A673 (cell line): ENCODE measurements at places on chromosomes 6 and 20. TPM values are rescaled to one million over a fixed set of nuclear protein-coding genes. Genes with fewer than 3 reads are reported as not detected.

DNA sequence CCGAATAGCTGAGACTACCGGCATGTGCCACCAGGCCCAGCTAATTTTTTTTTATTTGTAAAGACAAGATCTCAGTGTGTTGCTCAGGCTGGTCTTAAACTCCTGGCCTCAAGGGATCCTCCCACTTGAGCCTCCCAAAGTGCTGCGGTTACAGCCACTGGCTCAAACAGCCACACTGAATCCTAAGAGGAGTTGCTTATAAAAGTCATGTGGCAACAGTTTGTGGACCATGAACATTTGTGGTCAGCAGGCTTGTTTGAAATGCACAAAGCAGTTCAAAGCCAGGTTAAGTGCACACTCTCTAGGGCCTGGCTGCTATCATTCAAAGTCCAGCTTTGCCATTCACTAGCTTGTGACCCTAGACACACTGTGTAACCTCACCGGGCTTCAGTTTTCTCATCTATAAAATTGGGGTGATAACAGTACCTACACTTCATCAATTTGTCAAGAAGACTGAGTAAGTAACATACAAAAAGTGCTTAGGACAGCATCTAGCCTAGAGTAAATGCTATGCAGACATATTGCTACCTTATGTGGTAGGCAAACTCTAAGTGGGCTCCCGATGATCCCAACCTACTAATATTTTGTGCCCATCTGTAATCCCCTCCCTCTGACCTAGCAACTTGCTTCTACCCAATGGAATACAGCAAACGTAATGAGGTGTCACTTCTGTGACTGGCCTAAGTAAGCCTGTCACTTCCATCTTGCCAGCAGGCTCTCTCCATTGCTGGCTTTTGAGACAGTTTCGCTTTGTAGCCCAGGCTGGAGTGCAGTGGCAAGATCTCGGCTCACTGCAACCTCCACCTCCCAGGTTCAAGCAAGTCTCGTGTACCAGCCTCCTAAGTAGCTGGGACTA, 122.9 kb downstream of the ZMYND8 start:
- DNase-seq: no peak

DNA sequence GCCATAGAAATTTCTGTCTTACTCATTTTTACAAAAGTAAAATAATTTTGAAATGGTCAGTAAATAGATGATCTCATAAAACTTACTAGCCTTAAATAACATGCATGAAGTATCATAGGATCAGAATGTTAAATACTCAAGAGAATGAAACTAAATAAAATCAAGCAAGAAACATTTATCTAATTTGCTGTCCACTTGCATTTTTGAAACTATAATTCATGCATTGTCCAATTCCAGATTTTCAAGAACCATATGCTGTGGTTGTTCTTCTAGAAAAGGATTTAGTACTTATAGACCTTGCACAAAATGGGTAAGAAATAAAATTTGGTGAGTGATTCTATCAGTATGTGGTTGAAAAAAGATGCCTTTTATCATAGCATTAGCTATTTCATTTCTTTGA, 107.0 kb downstream of the STXBP5 start:
- DNase-seq: no peak

- no peak for DNase-seq
Measured at GRCh38 chr6:35176301-35177024, 35.3 kb upstream of the TCP11 start.

- no peak for DNase-seq
Measured at GRCh38 chr20:59920944-59921343, 12.5 kb downstream of the SYCP2 start.

DNA sequence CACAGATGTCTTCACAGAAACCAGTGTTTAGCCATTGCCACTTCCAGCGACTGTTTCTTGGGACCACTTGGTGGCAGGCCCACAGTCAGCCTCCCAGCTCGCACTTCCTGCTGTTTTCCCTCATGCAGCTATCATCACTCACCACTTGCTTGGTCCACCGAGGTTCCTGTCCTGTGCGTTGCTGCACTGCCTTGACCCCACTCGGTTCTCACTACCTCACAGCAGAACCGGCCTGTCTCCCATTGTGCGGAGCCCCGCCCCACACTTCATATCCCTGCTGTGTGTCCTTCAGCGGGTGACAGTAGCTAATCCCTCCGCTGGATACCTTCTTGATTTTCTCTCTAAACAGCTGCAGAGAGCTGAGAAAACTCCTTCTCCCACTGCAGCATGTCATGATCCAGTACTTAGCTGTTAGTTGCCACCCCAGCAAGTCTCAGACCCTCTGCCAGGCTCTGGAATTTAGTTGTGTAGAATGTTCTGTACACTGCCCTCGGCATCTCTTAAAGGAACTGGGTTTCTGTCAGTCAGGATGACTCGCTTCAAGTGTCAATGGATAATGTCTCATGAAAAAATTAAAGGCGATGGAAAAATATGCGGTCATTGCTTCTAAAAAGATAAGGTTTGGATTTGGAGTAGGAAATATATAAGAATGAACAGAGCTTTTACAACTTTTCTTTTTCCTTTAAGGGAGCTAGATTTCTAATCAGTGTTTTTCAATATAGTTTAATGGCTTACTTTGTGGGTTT, 208.0 kb downstream of the FARS2 start:
- peak; percentile 52 for DNase-seq

DNA sequence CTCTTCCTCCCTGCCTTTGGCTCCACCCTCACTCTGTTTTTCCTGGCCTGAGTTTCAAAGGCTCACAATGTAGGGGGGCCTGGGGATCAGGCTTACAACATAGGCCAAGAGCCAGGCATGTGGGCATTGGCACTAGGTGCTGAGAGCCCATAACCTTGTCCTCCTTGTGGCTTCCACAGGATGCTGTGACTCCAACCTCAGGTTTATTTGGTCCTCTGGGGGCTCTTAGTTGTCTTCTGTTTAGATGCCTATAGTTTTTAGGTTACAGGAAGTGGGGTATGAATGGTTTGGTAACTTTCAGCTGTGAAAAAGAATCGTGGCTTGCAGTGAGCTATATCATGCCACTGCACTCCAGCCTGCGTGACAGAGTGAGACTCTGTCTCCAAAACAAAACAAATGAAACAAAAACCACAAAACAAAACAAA, 25.6 kb downstream of the MMP24 start:
- no peak for DNase-seq

DNA sequence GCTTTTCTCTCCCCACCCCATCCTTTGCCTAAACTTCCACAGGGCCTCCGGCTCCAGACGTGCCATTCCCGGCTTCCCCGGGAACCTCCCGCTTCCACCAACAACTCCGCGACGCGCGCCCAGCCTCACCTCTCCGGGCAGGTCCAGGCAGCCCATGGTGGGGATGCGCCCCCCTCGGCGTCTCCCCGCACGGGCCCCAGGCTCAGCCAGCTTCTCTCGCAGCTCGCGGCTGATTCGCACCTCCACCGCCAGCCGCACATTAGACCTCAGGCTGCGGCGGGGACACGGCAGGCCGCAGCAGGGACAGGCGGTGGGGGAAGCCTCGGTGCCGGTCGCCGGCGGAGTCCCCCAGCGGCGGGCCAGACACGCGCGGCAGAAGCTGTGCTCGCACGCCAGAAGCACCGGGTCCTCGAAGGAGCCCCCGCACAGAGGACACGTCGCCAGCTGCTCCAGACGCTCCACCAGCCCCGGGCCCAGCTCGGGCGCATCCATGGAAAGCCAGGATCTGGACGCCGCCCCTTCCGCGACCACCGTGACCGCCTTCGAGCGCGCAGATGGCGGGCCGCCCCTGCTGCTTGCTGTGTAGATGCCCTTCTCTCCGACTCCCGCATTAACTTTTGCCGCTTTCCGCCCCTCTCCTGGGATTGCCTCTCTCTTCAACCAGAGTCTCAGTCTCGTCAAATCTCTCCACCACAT, at the start of gene RNF39:
RNF39 (minus strand) TSS at position 676 of the 696 bp plus-strand sequence; CDS start at position 492, 184 bp downstream.
- no peak for DNase-seq

- DNase-seq: no peak
Measured at GRCh38 chr6:136959471-136959891, 37.4 kb downstream of the SLC35D3 start.

DNA sequence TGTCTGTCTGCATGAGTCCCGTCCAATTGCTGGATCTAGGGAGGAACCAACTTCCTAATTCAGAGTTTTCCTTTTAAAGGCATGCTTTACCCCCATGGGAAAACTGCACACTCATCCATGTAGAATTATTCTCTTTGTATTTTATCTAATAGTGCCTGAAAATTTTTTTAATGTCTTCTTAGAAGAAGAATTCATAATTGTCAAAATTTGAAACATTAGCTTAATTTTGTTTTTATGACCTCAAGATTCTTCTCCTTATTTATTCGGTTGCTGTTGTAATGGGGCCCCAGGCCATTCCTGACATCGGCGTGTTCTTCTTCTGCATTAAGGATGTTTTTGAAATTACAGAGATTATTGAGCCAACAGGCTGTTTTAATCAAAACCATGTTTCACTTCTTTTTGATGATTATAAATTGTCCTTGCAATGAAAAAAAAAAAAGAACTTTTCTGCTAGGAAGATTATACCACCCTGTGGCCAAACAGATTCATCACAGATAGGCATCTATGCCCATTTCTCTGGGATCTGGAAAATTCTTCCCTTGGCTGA, 100.3 kb downstream of the ZNF217 start:
- peak; percentile 59 for DNase-seq

- no peak for DNase-seq
Measured at GRCh38 chr6:40956936-40957335, 82.1 kb downstream of the UNC5CL start.

DNA sequence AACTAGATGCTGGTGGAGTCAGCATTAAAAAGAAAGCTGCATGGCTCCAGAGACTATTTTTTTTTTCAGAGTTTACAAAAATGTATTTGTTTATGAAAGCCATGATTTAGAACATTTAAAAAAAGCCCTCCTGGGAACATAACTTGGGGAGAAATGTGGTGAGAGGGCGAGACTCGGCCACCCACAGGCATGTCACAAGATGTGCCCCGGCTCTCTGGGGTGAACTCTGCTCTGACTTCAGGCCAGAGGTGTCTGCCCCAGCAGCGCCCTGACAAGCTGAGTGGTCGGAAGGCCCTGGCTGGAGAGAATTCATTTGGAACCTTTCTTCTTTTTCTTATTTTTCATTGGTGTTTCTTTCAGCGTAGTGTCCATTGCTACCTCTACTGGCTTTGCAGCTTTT, 21.7 kb upstream of the RFPL4B start:
- DNase-seq: no peak

GRCh38 chr6:53611342-53611741, 54.2 kb downstream of the KLHL31 start:
- no peak for DNase-seq

- DNase-seq: no peak
Measured at GRCh38 chr20:52004715-52005114, 186.9 kb downstream of the ZFP64 start.

DNA sequence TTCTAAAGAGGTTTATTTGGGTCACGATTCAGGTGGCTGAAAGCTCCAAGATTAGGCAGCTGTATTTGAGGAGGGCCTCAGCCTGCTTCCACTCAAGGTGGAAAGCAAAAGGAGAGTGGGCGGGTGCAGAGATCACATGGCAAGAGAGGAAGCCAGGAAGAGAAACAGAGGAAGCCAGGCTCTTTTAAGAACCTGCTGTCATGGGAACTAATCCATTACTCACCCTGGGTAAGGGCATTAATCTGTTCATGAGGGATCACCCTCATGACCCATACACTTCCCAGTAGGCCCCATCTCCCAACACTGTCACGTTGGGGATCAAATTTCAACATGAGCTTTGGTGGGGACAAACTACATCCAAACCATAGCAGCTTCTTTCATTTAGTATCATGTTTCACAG, 53.9 kb downstream of the DHX35 start:
- DNase-seq: no peak

DNA sequence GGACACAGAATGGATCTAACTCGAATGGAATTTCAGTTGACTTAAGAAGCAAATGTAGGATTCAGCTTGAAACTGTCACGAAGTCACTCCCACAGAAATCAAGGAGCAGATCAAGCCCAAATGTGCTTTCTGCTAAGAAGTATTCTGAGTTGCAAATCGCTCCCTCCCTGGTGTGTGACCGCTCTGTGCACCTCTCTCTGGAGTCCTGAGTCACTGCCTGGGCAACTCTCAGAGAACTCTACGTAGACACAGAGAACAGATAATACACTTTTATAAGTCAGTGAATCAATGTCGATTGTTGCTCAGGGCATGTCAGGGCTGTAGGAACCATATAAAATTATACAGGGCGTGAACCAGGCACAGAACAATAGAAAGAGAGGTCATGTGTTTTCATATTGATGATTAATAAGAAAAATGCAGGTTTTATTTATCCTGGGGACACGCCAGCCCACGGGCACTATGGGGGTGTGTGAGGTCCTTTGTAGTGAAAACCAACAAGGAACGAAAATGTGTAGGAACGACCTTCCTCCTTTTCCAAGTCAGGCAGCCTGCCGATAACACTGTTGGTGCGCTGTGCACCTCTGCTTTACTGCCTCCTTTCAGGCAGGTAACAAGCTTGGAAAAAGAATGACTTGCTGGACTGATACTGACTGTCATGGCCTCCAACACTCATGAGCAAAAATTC, 248.1 kb upstream of the FOXQ1 start:
- no peak for DNase-seq

- DNase-seq: no peak
Measured at GRCh38 chr20:3074812-3075211, 3.4 kb downstream of the OXT start.

DNA sequence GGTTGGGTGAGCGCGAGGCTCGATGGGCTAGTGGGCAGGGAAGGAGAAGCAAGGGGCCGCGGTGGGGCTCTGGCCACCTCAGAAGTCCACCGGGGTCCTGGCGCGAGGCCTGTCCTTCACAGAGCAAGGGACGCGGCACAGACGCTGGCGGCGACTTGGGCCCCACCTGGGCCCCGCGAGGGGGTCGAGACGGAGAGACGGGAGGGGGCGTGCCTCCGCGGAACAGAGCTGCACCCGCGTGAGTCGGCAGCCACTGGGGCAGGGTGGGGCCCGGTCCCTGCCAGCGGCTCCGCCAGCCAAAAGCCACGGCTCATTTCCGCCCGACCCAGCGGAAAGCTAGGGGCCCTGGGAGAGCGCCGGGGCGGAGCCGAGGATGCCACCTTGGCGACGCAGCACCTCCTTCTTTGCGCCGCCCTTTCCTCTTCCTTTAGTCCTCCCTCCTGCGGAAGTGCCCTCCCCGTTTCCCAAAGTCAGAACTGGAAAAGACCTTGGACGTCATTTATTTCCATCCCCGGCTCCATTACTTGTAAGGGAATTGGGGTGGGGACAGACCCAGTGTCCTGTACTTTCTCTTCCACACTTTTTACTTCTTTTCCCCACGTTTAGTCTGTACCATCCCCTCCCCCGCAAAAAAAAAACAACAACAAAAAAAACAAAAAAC, at the start of gene CUL7:
CUL7 (minus strand) TSS at position 307 of the 661 bp plus-strand sequence. CDS start 1,063 bp downstream, outside the sequence.
- peak; percentile 98 for DNase-seq

DNA sequence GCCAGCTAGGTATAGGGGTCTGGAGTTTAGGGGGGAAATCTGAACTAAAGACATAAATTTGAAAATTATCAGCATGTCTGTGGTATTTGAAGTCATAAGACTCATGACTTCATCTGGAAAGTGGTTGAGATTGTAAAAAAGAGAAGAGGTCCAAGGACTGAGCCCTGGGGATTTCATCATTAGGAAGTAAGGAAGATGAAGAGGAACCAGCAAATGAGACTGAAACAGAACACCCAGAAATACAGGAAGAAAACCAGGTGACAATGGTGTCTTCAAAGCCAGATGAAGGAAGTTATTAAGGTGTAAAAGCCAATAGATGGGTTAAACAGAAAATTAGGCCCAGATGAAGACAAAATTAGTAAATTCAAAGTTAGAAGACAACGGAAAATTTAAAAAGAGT, 49.1 kb upstream of the UBR2 start:
- no peak for DNase-seq

The PROKR2 gene
- not detected in 2 replicates for total RNA-seq

The SLC18B1 gene
- total RNA-seq: 24.4 and 25.2 TPM in 2 replicates

The TTK gene
- 57.4 and 62.5 TPM in 2 replicates for total RNA-seq

The LRFN2 gene
- total RNA-seq: 22.3 and 26.6 TPM in 2 replicates

The MLIP gene
- 0.58 and 0.74 TPM in 2 replicates for total RNA-seq

The CLVS2 gene
- total RNA-seq: 84.9 and 89.6 TPM in 2 replicates

The CDYL gene
- total RNA-seq: 57.6 and 66.6 TPM in 2 replicates

The SAMD3 gene
- total RNA-seq: not detected in 2 replicates

The CCM2L gene
- 0.22 TPM in 1 of 2 replicates, not detected in the other for total RNA-seq

The ARMC12 gene
- 0.74 and 1.0 TPM in 2 replicates for total RNA-seq
